ENCODE measurements at places on chromosomes 13 and 19.

- no peak for DNase-seq
Measured at GRCh38 chr13:44484562-44485138, 91.5 kb downstream of the TSC22D1 start.

DNA sequence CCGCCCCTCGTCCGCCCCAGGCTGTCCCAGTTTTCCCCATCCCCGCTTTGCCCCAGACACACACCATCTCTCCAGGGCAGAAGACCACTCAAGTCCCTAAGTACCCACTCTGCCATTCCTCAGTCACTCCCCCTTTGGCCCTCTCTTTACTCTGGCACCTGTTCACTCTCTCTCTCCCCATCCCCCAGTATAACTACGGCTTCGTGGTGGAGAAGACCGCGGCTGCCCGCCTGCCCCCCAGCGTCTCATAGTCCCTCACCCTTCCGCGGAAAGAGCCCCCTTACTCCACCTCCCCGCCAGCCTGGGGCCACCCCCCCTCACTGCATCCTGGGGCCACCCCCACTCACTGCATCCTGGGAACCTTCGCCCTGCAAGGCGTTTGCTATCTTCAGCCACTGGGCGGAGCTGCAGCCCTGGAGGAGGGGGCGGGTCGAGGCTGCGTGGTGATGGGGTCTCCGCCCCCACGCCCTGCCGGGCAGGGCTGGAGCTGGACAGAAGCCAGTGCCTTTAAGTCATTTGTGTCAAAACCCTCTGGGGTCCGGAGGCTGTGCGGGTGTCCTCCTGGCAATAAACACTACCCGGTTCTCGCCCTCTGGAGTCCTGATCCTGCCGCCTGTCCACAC, 5.0 kb downstream of the MVB12A start:
- no peak for DNase-seq

DNA sequence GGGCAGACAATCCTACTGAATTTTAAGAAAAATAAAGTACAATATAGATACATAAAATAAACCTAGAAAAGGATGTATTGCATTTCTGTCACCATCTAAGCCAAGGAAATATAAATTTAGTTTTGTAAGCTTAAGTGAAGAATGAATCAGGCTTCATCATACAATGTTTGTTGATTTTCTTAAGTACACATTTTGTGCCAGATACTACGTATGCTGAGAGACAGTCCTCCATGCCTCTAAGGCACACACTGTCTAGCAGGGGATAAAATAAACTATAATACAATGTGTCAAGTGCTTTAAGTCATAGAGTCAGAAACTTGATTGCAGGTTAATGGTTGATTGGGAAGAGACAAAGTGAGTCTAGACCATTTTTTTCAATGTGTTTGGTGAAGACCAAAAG, 465.7 kb downstream of the TBC1D4 start:
- DNase-seq: no peak

DNA sequence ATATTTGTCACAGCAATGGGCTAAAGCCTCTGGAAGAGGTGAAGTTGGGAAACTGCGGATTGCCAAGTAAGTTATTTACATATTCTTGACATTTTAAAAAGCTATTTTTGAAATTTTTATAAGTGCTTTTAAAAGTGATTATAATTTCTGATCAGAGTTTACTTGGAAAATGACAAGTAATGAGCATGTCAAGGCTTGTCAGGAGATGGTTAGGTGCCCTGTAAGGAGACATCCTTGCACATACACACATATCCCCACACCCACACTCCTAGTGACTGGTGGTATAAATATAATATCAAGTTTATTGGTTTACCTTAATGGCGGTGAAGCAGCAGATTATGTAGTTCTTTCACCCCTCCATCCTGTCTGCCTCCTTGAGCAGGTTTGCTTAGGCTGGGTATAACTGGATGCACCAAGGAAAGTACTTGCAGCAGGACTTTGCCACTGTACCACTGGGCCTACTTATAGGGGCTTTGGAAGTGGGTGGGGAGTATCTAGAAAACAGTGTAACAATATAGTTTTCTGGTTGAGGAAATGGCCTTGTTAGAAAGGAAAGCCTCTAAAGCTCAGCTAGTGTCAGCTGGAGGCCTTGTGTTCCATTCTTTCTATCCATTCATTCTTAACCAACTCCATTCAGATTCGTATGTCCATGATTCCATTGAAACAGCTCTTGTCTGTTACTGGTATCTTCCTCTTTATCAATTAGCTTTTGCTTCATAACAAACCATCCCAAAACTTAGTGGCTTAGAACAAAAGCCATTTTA, 16.6 kb downstream of the GTF2F2 start:
- DNase-seq: no peak

DNA sequence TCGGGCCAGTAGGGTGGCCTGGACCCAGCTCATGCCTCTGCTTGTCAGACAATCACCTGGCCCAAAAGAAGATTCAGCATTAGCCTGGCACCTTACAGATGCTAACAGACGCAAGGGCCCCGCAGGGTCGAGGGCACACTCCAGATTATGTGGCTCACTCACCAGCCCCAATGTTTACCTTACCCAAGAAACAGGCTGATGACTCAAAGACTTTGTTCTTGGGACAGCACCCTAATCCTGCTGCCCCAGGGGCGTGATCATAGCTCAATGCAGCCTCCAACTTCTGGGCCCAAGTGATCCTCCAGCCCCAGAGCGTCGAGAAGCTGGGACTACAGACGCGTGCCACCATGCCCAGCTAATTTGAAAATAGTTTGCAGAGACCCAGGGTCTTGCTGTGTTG, 9.8 kb downstream of the ECSIT start:
- no peak for DNase-seq

DNA sequence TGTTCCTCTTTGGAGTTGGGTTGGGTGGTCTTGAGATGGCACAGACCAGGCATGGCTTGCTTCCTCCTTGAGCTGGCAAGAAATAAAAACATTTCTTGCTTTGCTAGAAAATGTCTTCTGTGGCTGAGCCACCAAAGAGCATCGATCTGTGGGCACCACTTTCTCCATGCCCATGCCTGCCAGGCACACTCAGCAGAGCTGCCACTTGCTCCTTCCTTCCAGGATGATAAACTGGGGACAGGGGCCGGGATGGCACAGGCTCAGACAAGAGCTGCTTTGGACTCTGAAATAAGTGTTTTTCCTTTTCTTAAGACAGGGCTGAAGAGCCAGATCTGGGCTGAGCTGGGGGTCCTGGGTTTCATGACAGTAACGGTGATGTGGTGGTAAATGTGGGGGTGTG, 32.8 kb downstream of the NFIX start:
- no peak for DNase-seq

DNA sequence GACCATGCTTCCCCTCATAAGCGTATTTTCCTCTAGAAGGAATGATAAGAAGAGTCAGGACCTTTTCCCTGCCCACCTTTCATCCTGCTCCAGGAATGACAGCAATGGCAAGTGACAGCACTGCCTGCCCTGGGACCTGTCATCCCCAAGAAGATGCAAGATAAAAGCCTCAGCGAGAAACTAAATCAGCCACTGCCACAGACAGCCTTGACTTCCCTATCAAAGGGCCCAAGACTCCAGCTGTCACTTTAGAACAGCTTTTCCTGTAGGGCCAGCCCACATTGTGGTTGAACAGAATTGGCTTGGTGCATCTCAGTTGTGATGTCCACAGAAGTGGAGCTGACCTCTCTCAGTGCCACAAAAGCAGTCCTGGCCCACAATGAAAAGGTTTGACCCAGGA, 1.1 kb downstream of the RAB8A start:
- no peak for DNase-seq

DNA sequence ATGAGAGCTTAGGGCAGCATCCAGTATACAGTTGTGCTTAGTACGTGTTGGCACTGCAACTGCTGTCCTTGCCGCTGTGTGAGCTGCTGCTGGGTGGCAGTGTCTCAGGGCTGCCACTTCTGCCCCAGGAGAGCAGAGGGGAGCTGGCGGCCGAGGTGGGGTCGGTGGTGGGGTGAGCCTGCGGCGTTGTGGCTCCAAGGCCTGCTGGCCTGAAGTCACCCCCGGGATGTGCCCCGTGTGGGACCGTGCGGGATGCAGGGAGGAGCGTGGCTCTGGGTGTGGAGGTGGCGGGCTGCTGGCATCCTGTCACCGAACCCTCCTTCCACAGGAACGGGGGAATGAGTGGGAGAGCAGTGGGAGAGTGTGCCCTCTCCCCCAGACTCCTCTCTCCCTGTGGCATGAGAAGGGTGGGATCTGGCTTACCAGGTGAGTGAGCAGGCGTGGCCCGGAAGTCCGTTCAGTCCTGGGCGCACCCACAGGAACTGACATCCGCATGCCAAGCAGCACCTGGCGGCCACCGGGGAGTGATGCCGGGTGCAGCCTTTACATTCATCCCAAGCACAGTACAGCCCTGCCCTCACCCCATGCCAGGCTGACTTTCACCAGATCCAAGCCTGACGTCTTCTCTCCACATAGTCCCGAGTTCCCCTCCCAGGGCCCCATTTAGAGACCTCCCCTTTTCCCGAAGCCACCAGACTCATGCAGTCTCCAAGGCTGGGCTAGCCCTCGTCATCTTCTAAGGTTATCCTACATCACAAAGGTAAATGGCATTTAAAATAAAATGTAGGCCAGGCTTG, 26.6 kb downstream of the MCF2L start:
- DNase-seq: no peak

DNA sequence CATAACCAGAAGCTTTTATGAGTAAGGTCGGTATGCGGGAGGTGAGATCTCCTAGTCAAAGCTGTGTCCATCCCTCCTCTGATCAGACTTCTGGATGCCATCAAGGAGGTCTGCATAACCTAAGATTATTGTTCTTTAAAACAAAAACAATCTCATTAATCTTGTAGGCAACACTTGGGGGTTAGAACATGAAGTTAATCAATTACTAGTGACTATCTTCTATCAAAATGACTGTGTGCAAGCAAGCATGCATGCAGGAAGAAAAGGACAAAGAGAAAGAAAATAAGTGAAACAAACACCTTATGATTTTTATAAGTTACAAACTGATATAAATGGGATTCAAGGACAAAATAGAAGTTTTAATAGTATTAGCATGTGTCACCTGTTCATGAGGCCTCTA, 2435.9 kb upstream of the PCDH20 start:
- no peak for DNase-seq

DNA sequence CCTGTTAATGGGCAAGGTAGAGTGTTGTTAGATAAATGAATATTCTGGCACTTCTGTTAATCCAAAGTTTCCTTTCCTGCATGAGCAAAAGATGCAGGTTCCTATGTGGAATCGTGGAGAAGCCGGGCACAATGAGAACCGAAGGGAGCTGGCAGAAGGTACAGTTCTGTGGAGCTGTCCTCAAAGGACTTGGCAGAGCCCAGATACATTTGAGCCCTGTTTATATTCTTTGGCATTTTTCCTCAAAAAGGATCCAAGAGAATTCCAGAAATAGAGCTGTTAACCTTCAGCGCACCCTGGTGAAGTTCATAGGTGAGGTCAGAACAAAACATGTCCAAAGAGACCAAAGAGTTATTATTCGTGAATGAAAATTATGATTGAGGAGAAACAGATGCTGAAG, 4.0 kb upstream of the DLEU7 start:
- no peak for DNase-seq

- no peak for DNase-seq
Measured at GRCh38 chr13:45194081-45194939, 6.5 kb downstream of the KCTD4 start.

- DNase-seq: no peak
Measured at GRCh38 chr19:18444513-18444912, 6.6 kb upstream of the ISYNA1 start.

- DNase-seq: no peak
Measured at GRCh38 chr13:21069561-21070004, 8.2 kb upstream of the LATS2 start.

GRCh38 chr13:57925250-57925649, 293.7 kb downstream of the PCDH17 start:
- DNase-seq: no peak

GRCh38 chr19:2428321-2428690, 920 bp upstream of the TIMM13 start:
- no peak for DNase-seq

DNA sequence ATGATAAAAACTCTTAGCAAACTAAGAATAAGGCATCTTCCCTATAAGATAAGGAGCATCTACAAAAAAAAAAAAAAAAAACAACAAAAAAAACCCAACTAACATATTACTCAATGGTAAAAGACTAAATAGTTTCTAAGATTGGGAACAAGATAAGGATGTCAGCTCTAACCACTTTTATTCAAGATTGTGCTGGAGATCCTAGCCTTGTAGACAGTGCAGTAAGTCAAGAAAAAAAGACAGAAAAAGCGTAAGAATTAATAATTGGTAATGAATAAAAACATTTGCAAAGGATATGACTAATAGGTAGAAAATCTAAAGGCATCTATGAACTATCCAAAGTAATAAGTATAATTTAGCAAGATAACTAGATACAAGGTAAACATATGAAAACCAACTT, 33.0 kb downstream of the ZIC2 start:
- DNase-seq: no peak

DNA sequence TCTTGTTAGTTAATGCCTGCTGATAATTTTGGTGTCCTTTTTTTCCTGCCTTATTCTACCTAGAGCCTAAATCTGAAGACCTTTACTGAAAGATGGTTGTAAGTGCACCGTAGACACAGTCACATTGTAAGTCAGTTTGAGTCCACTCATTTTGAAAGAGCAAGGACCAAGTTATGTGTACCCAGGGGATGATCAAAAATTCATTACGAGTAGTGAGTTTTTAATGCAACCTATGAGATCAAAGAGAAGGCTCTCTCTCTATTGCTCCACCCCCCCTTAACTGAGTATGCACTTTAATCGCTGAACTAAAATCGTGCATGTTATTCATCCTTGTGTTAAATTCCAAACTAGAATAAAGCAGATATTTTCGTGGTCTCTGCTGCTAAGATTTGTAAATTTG, 1.8 kb downstream of the RAP2A start:
- DNase-seq: no peak

DNA sequence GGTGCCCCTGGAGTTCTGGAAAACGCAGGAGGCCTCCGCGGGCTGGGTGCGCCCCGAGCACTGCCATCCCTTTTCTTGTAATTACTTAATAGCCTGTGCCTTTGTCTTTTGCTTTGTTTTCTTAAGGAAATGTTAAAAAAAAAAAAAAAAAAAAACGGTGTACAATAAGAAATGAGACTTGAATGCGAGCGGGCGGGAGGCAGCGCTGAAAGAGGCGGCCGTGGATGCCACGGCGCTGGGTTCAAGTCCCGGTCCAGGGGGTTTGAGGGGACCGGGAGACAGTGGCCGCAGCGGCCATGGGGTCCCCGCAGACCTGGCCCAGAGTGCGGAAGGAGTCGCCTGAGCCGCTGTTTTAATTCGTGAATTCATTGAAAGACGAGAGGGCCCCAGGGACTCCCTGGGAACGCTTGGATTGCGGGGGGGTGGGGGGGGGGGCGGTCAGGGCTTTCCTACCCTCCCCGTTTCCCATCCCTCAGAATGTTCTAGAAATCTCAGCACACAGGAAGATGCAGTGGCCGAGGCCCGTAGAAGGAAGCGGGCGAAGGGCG, 349.2 kb upstream of the ARGLU1 start:
- no peak for DNase-seq

- DNase-seq: no peak
Measured at GRCh38 chr13:85520445-85520844, 278.8 kb downstream of the SLITRK6 start.

DNA sequence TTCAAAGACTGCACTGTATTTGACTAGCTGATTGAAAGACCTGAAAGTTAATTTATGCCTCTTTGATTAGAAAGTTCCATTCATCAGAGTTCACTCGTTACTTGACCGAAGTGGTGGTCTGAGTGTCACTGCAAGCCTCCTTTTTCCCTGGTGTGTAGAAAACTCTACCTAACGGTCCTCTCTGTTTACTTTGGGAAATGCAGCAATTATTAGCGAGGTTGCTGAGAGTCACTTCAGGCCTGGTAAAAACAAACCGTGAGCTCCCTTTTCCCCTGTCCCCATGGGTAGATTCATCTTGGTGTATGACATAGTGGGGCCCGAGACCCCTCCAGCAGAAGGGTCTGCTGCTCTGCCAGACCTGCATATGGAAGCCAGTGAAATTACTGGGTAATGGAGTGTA, 126.8 kb upstream of the RNF113B start:
- DNase-seq: no peak

Data from activated effector memory CD4-positive, alpha-beta T cell treated with Interleukin-2 at 50 U/mL for 16 hours (primary cell).